ENCODE measurements at places on chromosomes 6 and 20.

- no peak for DNase-seq
These were observed 484.0 kb upstream of the SOX4 start for GRCh38 chr6:21109391-21110178.

GRCh38 chr6:135851442-135852271 is at the start of gene PDE7B:
Gene PDE7B (plus strand): TSS chr6:135851701.
- peak; percentile 8 for DNase-seq

GRCh38 chr6:38640216-38640909 is 634 bp upstream of the BTBD9 start:
- peak; percentile 2 for DNase-seq

DNA sequence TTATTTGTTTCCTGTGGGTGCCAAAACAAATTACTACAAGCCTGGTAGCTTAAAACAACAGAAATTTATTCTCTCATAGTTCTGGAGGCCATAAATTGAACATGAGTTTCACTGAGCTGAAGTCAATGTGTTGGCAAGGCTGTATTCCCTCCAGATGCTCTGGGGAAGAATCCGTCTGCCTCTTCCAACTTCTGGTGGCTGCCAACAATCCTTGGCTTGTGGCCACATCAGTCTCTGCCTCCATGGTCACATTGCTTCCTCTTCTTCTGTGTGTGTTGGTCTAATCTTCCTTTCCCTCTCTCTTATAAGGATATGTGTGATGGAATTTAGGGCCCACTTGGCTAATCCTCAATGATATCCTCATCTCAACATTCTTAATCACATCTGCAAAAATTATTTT is 92.8 kb upstream of the EPB41L1 start:
- DNase-seq: no peak

GRCh38 chr6:164929408-164929977 is 379.9 kb downstream of the C6orf118 start:
- DNase-seq: no peak

GRCh38 chr6:27759930-27760329 is 152.3 kb downstream of the OR2B2 start:
- no peak for DNase-seq

DNA sequence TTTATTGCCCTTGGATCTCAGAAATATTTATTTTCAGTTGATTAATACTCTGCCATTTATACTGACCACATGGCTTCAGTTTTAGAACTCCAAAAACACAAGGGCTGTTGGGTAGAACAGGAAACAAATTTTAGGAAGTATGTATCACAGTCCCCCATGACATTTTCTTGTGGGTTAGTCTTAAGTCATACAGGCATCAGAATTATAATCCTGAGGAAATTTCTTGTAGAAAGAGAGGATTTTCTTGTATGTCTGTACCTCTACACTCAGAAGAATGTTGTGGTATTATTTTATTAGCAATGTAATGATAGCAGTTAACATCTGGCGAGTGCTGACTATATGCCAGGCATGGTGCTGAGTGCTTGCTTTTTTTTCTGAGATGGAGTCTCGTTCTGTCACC is 302.9 kb downstream of the CLIC5 start:
- no peak for DNase-seq

GRCh38 chr6:22943327-22943726 is 374.0 kb downstream of the HDGFL1 start:
- no peak for DNase-seq

- DNase-seq: no peak
These were observed 16.9 kb downstream of the KIF16B start for GRCh38 chr20:16556301-16556700.

DNA sequence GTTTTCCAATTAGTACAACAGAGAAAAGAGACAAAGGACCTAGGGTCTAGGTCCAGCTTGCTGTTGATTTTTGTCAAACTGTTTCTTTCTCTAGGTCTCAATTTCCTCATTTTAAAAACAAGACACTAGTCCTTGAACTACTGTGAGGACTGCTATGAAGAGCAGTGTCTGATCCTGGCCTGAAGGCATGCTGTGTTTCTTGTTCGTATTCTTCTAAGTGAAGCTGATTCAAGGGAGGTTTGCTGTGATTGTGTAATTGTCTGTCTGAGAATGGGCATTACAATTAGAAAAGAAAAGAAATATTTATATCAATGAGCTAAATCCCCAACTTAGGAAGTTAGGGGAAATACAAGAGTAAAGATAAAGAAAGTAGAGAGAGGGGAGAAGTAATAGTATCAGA is 228.2 kb upstream of the SUPT3H start:
- no peak for DNase-seq

GRCh38 chr6:133918208-133918930 is 29.5 kb downstream of the TCF21 start:
- DNase-seq: no peak

DNA sequence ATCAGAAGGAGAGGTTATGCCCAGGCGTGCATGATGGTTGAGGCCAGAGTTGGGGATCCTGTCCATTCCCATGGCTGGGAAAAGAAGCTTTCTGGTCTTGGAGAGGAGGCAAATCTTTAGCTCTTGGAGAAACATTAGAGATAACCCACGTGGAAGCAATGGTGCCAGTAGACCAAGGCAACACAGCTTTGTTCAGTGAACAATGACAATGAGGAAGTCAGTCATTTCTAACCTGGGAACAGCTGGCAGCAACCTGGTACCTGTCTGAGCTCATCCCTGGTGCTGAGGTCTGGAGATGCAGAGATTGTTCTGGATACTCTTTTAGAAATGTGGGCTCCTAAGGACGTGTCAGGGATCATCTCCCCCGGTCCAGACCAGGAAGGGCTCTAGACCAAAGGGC is 76.7 kb upstream of the PAX1 start:
- no peak for DNase-seq

GRCh38 chr6:149357726-149358538 is 40.4 kb downstream of the TAB2 start:
- DNase-seq: no peak

DNA sequence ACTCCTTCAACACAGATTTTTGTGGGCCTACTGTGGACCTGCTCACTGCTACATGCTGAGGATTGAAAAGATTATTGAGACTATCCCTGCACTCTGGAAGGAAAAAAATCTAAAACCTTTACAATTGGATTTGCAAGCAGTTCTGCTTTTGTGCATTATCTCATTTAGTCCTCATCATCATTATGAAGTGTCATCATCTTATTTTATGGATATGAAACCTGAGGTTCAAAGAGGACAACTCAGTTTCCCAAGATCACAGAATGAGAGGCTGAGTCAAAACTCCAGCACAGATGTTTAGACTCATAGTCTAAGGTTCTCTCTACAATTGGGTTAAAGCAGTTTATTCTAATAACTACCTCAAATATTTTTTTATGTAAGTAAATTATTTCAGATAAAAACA is 160.2 kb upstream of the MARCKS start:
- no peak for DNase-seq

GRCh38 chr6:124699038-124699437 is 263.2 kb upstream of the RNF217 start:
- no peak for DNase-seq

DNA sequence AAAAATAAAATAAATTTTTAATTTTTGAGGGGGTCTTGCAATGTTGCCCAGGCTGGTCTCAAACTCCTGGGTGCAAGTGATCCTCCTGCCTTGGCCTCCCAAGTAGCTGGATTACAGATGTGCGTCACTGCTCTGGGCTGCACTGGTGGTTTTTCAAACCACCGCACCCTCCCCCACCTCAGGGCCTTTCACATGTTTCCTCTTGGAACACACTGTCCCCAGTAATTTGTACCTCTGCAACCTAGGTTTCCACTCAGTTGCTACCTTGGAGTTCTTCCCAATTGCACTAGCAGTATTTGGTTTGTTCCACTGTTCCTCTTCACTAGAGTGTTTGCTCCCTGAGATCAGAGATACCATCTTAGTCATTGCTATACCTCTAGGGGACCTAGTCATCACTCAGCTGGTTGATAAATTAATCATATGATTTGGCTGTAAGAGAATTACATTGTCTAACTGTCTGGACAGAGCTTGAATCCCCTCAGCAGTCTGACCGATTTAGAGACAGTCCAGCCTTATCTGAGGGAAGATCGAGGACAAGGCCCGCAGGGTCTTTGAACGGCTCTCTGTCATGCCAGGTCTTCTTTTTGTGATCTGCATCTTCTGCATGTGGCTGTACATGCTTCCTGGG is 32.0 kb downstream of the CEP43 start:
- DNase-seq: no peak

DNA sequence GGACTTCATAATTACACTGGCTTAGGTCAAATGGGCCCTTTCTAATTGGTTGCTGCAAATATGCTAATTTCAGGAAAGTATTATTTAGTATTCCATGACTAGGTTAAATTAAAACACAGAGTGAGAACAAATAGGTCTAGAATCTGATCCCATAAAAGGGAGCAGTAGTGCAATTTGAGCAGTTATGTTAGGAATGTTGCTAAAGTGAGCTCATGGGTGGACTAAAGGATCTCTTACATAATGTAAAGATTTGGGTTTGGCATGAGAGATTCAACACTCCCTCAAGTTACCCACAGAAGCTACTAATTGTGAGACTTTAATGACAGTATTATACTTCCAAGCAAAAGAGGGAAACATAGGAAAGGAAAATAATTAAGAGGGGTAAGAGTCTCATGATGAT is 109.1 kb downstream of the C6orf58 start:
- no peak for DNase-seq

DNA sequence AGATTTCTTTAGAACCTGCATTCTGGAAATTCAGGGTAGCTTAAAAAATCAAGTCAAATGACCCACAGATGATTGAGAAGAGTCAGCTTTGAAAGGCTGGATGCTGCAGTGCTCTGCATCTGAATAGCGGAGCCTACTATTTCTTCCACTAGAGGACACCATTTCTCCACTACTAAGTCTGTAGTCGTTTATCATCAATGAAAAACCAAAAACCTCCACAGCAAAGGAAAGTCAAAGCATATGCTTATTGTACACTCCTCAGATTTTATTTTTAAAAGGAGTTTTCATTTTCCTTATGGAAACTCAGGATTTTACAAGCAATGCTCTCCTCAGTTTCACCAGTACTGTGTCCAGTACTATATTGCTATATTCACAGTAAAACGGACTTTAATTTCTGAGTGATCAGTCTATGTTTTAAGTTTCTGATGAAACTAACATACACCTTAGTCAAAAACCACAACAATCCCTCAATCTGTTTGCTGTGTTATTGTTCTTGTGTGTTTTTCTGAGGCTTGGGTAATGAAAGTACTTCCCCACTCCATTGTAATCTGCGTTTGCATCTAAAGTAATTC is 50.5 kb upstream of the ENPP5 start:
- DNase-seq: no peak

GRCh38 chr20:3045816-3046676 is at the start of gene MRPS26:
Gene MRPS26 (plus strand): TSS chr20:3046052. CDS start chr20:3046069, 17 bp downstream.
- peak; percentile 86 for DNase-seq

GRCh38 chr20:47708953-47709833 is 76.1 kb downstream of the SULF2 start:
- DNase-seq: no peak

DNA sequence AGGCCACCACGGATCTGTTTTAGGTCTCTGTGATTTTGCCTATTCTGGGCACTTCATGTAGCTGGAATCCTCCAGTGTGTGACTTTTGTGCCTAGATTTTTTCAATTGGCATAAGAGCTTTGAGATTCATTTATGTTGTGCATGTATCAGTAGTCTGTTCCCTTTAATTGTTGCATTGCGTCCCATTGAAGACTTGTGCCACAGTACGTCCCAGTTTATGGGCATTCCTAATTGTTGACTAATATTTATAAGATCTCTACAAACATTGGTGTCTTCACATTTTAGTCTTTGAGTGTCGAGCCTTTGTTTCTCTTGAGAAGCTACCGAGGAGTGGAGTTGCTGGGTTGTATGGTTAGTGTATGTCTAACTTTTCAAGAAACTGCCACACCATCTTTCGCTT is 704 bp upstream of the FAM210B start:
- DNase-seq: no peak

- DNase-seq: no peak
These were observed 7.0 kb downstream of the SOD2 start for GRCh38 chr6:159686040-159686439.

- DNase-seq: no peak
These were observed 26.0 kb downstream of the SDCBP2 start for GRCh38 chr20:1302685-1303541.

GRCh38 chr20:41508335-41508734 is 109.8 kb downstream of the CHD6 start:
- no peak for DNase-seq

DNA sequence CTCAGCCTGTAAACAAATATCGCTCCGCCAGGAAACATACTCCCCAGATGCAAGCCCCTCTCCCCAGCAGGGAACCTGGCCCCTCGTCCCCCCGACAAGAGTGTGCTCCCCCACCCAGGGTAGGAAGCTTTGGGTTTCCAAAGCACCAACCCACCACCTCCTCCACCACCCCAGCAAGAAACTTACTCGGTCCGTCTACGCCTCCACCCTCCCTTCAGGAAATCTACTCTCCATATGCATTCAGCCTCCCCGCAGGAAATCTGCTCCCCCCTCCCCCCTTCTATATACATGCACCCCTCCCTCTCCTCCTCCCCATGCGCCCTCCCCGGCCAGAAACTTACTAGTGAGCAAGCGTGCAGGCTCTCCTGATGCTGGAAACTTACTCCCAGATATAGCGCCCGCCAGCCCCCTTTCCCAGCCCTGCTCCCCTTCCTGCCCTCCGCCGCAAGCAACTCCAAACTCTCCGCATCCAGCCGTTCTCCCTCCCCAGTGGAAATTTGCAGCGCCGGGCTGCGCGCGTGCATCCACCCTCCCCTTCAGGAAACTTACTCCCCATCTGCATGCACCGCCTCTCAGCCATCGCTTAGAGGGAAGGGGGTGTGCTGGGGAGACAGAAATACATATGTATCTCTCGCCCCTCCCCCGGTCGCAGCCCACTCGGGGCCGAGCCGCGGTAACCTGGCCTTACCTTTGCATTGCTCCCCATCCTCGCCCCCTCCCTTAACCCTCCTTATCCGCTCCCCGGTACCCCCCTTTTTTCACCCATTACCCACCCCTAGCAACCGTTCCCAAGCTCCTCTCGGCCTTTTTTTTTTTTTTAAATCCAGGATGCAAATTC is at the start of gene TRERF1:
Gene TRERF1, minus strand, starts transcription at position 594 of the 838 bp plus-strand sequence. CDS start 182,336 bp downstream, outside the sequence.
- peak; percentile 58 for DNase-seq

DNA sequence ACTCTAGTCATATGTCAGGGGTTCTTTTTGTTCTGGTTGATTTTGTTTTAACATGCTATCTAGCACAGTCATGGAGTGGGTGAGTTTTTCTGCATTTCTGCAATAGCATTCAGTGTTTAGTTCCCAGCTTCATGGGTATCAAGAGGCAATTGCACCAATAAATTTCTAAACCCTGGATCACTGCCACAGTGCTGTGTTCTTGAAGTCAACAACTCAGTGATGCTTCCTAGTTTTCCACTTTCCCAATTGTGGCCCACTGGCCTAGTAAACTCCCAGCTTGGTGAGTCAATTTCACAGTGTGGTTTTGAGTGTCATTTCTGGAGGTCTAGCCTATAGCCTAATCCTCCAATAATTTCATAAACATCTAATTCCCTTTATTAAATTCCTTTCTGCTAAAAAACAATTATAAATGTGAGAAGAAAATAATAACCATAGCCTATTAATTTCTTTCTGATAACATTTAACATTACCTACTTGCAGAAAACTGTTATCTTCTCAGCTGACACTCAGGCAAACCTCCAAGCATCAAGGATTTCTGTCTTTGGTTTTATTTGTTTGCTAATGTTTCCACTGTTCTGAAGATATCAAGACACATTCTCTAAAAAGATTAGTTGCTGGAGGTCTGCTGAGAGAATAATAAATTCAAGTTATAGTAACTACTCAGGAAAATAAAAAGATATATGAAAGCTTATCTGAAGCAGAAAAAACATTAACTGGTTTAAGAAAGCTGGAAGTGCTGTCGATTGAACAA is 89.9 kb downstream of the PDE7B start:
- no peak for DNase-seq

GRCh38 chr20:49225896-49226295 is 6.7 kb downstream of the DDX27 start:
- DNase-seq: no peak

GRCh38 chr6:32529697-32530430 is at the start of gene HLA-DRB5:
Gene HLA-DRB5 (minus strand): TSS chr6:32530287. CDS start chr6:32530224, 63 bp downstream.
- DNase-seq: no peak

Data from stimulated activated CD4-positive, alpha-beta T cell treated with anti-CD3 and anti-CD28 coated beads, Interleukin-4, amount 100 ng/mL, for 1 hour (primary cell).